ENCODE measurements at places on chromosomes 2 and 18.
A peak's percentile ranks its signal among the peaks of the same experiment; 100 is the strongest.

GRCh38 chr2:33144243-33144642 is 197.5 kb downstream of the LTBP1 start:
- no peak for DNase-seq

- DNase-seq, result no peak
These were observed 68.6 kb downstream of the STEAP3 start for GRCh38 chr2:119292226-119292625.

DNA sequence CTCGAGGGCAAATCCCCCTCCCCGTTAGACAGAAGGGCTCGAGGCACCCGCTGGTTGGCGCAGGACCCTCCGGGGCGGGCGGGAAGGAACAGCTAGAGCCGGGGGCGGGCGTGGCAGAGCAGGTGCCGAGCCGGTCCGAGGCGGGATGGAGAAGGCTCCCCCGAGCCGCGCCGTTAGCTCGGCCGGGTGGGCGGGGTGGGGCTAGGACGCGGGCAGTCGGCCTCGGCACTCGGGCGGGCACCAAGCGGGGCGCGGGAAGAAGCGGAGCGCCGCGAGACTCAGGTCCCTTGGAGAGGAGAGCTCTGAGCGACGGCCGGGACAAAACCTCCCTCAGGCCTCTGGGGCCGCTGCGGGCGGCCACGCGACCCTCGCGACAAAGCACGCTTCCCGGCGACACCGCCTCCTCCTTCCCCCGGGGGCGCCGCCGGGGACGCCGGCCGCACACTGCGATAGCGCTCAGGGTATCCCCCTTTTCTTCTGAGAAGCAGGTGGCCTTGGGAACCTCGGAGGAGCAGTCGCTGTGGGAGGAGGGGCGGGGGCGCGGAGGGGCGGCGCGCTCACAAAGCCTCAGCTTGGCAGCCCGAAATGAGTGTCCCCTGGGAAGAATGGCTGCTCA is 721 bp downstream of the FHOD3 start:
- peak; percentile 74 for DNase-seq

GRCh38 chr2:28423856-28424605 is 31.4 kb downstream of the FOSL2 start:
- DNase-seq, result no peak

- DNase-seq, result no peak
These were observed 416.5 kb upstream of the KCNH7 start for GRCh38 chr2:163255086-163255485.

- DNase-seq, result no peak
These were observed 750 bp downstream of the STRADB start for GRCh38 chr2:201452058-201452921.

- no peak for DNase-seq
These were observed 79.0 kb downstream of the TTC21B start for GRCh38 chr2:165874445-165875039.

DNA sequence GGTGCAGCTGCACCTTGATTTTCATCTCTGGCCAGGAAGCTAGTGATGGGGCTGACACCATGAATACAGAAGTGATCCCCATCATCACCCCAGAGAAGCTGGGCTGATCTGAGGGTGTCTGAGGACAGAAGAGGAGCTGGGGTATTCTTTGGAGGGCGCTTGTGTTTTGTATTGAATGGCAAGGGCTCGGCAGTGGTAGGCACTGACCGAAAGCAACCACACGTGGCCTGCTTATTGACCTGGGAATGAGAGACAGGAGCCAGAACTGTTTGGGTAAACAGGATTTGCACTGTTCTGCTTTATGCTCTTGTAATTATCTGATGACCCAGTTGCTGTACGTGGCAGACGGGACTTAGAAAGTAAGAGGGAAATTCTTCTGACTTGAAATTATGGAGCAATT is 62.6 kb upstream of the RPL31 start:
- no peak for DNase-seq

DNA sequence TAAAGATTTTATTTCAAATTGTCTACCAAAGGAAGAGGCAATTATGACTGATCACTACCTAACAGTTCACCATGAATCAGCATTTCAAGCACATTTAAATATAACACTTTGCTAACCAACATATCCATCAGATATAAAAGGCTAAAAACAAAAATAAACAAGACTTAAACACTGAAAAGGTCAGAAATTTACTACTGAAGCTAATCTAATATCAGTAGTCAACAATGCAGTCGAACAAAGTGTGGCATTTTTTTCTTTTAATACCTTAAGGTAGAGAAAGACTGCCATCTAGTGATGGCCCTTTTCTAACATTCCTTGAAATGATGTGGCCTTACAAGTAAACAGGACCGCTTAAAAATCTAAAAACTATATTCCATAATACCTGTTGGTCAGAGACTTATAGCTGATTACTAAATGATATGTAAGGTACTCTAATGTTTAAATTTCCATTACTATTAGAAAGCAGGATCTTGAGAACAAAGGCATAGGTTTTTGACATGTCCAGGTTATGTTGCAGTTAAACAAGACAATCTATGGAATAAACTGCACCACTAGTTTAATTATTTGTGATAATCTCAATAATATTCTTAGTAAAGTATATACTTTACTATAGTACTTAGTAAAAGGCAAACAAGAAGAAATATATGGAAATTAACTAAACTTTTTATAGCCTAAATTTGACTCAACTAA is 80.0 kb downstream of the EXOC6B start:
- no peak for DNase-seq

DNA sequence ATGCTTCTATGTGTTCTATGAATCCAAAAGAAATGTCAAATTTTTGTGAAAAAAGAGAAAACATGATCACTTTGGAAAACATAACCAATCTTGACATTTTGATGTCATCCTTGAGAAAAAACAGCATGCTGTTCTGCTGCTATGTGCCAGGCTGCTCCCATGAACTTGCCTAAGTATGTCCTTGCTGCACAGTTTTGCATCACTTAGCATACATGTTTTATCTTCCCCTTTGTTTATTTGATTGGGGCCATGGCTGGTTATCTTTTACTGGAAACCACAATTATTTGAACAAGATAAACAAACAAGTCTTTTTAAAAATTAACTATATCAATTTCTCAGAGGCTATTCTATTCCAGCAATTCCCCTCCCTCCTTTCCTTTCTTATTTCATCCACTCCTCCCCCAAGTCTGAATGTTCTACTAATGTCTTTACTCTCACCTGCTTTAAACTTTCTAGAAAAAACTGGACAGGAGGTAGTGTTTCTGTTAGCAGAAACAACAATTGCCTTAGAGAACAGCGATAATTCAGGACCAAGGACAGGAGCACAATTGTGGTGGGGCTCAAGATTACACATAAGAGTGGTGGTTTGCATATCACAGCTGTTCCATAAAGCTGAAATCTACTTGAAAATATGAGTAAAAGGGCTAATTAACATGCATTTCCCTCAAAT is 6.7 kb downstream of the AOX1 start:
- DNase-seq, result no peak

DNA sequence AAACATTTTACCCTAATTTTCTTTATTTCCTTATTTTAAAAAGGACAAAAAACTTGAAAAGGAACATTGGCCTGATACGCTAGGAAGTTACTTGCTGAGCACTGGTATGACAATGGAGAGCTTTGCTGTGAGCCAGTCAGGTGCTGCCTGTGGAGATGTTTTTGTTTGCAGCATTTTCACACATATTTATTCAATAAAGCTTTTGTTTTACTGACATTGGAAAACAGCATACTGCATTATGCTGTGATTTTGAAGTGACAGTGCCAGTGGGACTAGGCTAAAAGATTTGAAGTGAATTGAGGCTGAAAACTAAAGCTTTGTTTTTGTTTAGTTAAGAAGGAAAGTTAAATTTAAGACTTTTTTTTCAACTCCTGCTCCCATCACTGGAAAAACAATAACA is 470.7 kb upstream of the ZEB2 start:
- DNase-seq, result no peak

GRCh38 chr2:46847185-46847710 is 68.4 kb downstream of the MCFD2 start:
- peak; percentile 20 for DNase-seq

- DNase-seq, result no peak
These were observed 37.1 kb downstream of the B4GALT6 start for GRCh38 chr18:31647127-31647753.

DNA sequence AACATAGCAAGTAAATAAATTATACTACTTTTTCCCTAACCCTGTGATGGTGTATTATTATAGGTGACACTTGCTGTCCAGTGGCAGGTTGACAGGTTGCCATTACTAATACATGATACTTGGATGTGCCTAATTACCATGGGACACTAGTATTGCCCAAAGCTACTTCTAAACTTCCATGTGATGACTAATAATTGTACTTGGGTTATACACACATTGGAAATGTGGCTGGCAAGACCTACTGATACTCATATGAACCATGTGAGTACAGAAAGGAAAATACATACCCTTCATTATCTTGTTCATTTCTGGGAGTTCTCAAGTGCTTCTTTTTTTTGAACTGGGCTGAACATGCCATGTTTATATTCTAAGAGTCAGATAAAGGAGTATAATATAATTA is 156.4 kb downstream of the IKZF2 start:
- no peak for DNase-seq

DNA sequence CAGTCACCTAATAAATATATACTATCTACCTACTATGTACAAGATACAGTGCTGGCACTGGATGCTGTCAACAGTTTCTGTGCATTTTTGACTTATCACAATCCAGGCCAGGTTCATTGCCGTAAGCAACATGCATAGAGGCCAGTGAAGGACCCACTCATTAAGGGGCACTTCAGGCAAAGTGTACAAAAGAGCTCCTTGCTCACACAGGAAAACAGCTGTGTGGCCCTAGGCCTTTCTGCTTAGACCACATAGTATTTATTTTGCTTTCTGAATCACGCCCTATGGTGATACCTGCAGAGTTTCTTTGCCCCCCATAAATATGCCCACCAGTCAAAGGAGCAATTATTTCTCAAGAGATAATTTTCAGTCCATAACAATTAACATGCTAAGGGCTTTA is 39.6 kb upstream of the STAT4 start:
- no peak for DNase-seq

DNA sequence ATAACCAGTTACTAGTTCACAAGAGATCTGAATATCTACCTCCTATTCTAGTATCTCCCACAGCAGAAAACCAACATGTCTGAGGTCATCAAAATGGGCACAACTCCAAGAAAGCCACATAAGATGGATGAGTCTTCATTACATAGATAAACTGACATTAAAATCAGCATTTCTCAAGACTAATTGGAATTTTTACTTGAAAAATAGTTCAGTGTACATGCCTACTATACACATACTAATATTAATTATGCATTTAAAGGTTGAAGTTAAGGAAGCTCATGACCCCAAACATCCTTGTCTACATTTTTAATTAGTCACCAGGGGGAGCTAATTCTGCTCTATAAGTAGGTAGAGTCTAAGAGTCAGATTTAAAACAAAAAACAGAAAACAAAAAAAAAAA is 41.9 kb downstream of the ZNF521 start:
- no peak for DNase-seq

DNA sequence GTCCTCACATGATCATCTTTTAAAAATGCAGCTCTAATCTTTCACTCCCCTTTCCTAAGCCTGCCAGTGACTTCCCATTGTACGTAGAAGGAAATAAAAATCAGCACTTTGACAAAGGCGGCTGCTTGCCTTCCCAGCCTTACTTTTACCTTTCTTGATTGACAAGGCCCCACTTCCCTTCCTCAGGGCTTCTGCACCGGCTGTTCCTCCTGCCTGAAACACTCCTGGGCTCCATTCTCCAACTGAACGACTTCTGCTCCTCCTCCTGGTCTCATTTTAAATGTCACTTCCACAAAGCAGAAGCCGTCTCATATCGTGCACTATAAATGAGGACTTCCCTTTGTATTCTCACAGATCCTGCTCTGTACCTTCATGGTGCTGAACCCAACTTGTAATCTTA is 56.1 kb downstream of the OSBPL6 start:
- no peak for DNase-seq

DNA sequence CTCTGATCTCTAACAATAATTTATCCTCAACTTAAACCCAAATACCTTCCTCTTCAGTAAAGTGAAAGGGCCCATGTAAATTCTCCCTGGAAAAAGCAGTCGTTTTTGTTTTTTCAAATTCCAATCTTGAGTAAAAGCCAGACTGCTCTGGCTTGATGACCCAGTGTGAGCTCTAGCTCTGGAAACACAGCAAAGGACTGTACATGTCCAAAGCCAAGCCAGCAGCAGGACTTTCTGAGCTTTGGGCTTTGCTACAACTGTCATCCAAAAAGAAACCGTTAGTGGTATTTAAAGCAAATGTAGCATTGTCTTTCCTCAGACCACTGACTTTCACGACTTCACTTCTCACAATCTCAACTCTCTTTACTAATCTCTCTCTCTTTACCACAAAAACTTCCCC is 25.4 kb downstream of the SH3YL1 start:
- DNase-seq, result no peak

GRCh38 chr2:218860950-218861381 is 1.4 kb downstream of the WNT6 start:
- no peak for DNase-seq

- DNase-seq, result no peak
These were observed 945.1 kb upstream of the PIK3C3 start for GRCh38 chr18:41009926-41010325.

- no peak for DNase-seq
These were observed 128.3 kb upstream of the SIX3 start for GRCh38 chr2:44813165-44813564.

- no peak for DNase-seq
These were observed 748.7 kb downstream of the BCL11A start for GRCh38 chr2:59804732-59805131.

- no peak for DNase-seq
These were observed 43.8 kb downstream of the MAIP1 start for GRCh38 chr2:199999166-199999565.

DNA sequence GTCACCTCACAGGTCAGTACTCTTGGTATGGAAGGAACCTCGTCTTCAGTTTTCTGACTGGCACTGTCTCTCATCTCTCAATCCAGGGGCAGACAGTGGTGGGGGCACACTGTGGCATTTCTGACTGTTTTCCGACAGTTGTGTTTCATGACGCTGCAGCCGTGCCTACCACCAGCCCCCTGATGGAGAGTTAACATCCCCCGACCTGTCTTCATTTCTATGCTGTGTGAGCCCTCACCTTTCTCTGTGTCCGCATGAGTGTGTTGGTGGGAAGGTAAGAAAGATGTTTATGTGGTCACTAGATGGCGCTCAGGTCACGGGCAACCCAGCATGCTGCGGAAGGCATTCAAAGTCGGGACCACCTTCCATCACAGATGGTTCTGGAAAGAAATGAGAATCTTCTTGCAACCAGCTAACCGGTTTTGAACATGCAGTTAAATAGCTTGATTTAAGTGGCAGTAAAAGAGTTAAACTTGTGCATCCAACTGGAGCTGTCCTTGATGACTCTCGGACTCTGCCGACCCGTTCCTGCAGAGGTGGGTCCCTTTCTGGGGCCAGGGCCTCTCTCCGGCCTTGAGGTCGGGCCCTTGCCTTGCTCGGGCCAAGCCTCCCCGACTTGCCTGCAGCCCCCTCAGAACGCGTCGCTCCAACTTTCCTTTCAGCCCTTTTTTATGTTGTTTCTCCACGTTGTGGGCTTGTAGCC is 92.4 kb downstream of the DYSF start:
- peak; percentile 69 for DNase-seq

DNA sequence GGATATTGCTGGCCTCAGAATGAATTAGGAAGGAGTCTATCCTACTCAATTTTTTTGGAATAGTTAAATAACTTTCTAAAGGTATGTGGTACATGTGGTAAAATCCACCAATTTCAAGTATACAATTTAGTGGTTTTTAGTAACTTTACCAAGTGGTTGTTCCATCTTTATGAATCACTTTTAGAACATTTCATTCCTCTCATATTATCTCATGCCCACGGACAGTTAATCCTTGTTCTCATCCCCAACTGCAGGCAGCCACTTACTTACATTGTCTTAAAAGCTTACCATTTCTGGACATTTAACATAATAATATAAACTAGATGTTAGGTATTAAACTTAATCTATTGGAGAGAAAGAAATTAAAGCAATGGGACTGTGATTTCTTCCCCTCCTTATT is 146.3 kb upstream of the ZC3H15 start:
- no peak for DNase-seq

All from posterior cingulate gyrus (tissue), 11 donors.